Activated naive CD4-positive, alpha-beta T cell (primary cell): ENCODE measurements at places on chromosomes 12 and 14.

DNA sequence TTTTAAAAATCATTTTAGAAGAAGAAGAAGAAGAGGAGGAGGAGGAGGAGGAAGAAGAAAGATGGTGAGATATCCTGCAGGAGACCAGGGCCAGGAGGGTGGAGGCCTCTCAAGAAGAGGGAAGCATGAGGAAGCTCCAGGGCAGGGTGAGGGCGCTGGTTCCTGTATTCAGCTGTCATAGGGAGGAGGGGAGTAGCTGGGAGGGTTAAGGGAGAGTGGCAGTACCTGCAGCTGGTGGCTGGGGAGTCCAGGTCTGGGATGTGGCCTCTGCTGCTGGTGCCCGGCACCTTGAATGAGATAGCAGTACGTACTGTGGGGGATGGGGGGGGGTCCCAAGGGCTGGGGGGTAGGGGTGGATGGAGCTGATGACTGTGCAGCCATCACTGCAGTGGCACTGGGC lies 9.8 kb downstream of the RBP5 start:
- DNase-seq, result no peak

DNA sequence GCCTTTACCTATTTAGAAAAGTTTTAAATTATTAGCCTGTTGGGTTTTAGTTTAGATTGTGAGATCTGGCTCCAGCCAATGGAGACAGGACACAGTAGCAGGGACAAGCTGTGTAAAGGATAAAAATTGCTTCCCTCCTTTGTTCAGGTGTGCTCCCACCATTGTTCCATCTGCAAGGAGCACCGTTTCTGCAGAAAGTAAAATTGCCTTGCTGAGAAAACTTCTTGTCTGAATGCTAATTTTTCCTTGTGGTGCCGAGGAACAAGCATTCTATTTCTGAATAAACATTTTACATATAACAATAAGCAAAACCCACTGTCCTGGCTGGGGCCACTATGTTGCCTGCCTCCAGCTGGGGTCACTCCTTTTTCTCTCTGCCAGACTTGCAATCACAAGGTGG lies 72.7 kb upstream of the ZFP36L1 start:
- no peak for DNase-seq

GRCh38 chr12:85424581-85425348 lies 144.7 kb downstream of the ALX1 start:
- DNase-seq, result no peak

DNA sequence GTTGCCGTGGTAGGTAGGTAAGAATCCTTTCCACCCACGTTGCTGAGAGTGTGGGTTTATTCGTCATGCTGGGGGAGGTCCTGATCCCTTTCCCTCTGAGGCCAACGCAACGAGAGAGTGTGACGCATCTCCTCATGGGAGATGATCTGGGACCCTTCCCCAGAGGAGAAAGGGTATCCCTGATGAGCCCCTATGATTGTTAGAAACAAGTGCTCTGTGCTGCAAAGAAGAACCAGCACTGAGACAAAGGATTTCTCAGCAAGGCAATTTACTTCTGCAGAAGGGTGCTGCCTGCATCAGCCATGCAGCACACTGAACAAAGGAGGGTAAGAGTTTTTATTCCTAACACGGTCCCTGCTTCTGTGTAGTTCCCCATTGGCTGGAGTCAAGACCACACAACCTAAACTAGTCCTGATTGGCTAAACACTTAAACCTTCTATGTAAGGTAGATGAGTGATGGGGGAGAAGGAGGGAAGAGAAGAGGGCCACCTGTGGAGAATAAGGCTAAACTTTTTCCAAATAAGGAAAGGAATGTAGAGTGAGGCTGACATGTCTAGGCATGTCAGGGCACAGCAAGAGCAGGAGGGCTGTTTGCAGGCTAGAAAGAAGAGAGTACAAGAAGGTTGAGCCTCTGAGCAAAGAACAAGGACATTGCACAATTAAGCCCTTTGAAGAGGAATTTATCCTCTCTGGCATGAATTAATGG lies 21.3 kb downstream of the CLEC2A start:
- DNase-seq, result no peak

DNA sequence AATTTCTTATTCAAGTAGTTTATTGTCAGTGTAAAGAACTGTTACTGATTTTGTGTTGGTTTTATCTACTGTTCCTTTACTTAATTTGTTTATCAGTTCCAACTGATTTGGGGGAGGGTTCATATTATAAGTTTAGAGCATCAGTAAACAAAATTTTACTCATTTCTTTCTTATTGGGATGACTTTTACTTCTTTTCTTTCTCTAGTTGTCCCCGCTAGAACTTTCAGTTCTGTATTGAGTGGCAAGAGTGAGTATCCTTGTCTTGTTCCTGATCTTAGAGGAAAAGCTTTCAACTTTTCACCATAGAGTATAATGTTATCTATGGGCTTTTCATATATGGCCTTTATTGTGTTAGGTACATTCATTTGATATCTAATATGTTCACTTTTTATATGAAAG lies 584.1 kb downstream of the LRFN5 start:
- DNase-seq, result no peak

DNA sequence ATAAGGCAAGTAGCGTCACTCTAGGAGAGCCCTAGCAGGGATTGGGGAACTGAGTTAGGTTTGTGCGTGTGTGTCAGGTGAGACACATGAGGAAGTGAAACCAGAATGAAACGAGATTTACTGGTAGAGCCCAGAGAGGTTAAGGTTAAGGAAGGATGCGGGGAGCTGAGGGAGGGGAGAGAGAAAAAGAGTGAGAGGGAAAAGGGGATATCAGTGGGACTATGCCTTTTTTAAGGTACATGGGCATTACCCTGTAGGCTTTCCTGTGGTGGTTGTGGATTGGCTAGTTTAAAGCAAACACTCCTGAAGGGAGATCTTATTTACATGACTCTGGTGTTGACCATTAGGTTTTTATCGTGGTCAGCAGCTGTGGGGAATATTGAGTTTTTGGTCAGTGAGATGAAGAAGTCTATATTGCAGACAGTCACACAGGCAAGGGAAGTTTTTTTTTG lies 13.9 kb downstream of the ZDHHC17 start:
- no peak for DNase-seq

GRCh38 chr14:24481622-24482324 lies 26.3 kb downstream of the CMA1 start:
- DNase-seq, result no peak
